ENCODE measurements at places on chromosomes 1 and 21.

- DNase-seq, result no peak
Observed at GRCh38 chr21:40847951-40848350, 993 bp upstream of the DSCAM start.

- no peak for DNase-seq
Observed at GRCh38 chr1:39698568-39698967, 7.3 kb upstream of the HPCAL4 start.

DNA sequence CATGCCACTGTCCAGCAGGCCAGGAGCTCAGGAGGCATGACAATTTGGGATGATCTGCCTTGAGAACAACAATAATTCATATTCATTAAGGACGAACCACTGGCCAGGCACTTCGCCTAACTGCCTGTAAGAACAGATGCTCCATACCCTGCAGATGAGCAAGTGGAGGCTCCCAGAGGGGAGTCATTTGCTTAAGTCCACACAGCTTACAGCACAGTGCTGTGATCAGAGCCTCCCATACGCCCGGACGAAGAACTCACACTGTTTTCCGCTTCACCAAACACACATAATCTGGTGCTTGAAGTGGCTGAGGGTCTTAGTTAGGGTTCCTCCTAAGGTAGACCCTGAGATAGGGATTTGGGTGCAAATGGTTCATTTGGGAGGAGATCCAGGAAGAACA, 93.4 kb upstream of the KLHDC7A start:
- no peak for DNase-seq

DNA sequence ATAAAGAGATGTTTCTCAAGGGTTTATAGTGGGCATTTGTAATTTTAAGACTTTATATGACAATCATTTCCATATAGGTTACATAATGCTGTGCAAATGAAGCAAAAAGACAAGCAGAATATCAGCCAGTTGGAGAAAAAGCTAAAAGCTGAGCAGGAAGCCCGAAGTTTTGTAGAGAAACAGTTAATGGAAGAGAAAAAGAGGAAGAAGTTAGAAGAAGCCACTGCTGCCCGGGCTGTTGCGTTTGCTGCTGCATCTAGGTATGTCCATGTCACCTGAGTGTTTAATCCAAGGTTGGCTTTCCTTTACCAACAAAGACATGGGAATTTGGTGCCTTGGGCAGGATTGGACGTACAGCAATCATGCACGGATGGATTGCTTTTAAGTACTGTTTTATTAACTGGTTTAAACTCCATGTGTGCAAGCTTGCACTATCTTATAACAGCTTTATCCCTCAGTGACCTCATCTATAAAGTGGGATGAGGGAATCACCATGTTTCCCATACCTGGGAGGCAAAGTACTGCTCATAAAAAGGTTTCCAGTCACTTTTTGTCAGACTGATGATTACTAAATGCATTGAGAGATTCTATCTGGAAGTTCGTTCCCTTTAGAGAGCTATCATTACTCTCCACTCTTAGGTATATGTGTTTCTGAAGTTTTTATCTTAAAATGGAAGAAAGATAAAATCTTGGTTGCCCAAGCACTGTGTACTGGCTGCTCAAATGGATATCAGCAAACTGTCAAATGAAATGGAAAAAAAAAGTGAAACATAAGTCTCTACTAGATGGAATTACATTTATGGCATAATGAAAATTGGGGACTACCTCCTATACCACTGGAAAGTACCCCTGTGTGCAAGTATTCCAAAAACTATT, 55.1 kb downstream of the MACO1 start:
- no peak for DNase-seq

DNA sequence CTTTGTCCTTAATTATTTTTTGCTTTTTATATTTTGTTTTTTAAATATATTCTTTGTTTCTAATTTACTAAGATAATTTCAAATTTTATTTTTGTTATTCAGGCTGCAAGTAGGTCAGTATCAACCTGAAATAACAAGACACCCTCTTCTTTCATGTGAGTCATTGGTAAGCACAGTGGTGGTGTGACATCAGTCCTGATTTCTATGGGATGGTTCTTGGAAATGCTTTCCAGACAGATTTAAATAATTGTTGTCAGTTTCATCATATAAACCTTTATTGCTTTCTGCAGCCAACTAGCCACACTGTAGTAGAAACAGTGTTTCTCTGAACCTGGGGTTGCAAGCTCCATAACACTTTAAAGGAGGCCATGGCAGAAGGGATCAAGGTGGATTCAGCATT, 157.5 kb upstream of the C21orf91 start:
- DNase-seq, result no peak

- no peak for DNase-seq
Observed at GRCh38 chr1:156750711-156751450, 594 bp downstream of the HDGF start.

DNA sequence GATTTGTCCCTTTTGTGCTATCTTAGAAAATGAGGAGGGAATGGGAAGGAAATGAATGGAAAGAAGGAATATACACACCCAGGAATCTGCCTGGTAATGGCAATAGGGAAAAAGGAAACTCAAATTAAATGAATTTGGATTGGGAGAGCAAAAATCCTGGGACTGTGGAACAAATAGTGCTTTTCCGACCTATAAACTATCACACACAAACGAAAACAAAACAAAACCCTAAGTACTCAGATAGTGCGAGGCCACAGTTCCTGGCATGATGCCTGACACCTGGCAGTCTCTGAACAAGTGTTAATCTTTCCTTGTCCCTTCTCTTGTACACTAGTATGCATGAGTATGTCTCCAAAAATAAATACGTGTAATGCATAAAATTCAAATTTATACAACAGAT, 319.8 kb upstream of the SPAG17 start:
- DNase-seq, result no peak

DNA sequence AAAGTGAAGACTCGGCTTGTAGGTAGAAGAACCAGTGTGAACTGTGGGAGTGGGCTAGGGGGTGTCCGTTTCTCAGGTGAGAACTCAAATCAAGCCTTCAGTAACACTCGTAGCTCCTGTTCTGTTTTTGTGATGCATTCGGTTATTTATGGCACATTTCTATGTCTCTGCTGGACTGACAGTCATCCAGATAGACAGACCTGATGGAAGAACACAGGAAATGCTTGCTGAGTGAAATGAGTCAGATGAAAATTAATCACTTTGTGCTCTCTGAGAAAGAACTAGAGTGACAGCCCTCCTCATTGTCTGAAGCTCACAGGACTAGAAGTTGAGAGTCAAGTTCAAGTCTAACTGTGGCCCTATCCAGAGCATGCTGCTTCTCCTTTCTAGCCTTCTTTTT, 360.1 kb upstream of the PLXNA2 start:
- DNase-seq, result no peak

DNA sequence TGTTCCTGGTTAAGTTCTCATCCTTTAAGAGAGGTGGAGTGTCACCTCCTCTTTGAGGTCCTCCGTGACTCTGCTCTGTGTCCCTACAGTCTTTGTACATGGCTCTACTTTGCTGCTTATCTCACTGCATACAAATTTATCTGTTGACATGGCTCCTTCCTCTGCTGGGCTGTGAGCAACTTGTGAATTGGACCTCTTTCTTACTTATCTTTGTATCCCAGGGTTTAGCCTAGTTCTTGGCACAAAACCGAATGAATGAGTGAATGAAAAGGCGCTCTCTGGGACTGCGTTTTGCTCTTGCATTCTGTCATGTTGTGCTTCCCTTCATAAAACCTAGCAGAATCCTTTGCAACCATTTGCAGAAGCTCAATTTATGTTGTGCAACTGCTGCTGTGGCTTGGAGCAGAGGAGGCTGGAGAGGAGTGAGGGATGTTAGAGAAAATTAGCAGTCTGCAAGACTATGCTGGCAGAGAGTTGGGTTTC, 12.4 kb downstream of the SLC26A9 start:
- DNase-seq, result no peak

- DNase-seq, result no peak
Observed at GRCh38 chr1:3183411-3183810, 114.4 kb downstream of the PRDM16 start.

DNA sequence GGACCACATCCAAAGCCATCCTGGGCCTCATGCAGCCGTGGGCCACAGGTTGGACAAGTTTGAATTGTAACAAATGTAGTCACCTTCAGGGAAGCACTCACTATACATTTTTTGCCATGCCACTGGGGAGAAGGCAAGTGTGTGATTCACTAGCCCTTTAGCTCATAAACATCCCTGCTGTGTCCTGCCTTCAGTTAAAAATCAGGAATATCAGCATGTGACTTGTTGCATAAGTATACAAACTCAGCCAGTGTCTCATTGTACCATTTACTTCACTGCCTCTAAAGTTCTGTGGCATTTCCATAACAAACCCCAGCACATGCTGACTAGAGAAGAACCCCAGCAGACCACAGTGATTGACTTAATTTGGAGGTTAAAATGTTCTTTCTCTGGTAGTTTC, 142.0 kb upstream of the C1orf105 start:
- no peak for DNase-seq

DNA sequence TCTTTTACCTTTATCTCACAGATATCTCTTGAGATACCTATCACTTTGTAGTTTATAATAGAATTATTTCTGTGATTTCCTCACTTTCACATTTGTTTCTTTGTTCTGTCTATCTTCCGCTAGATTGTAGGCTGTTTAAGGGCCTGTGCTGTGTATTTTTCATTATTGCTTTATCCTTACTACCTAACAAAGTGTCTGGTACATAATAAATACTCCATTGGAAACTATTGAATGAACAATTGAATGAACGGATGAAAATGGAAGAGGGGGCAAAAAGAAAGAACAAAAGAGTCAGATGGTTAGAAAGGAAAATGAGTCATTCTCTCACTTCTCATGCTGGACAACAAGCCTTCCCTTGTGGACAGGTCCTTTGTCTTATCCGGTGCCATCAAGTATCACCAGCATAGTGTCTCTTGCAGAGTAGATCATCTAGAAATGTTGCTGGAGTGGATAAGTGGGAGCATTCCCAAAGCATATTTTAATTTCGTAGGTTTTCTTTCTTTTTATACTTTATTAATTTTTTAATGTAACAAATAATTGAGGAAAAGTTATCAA, 159.8 kb downstream of the NEK7 start:
- no peak for DNase-seq

- DNase-seq, result no peak
Observed at GRCh38 chr1:215617979-215618378, 50.9 kb downstream of the KCTD3 start.

DNA sequence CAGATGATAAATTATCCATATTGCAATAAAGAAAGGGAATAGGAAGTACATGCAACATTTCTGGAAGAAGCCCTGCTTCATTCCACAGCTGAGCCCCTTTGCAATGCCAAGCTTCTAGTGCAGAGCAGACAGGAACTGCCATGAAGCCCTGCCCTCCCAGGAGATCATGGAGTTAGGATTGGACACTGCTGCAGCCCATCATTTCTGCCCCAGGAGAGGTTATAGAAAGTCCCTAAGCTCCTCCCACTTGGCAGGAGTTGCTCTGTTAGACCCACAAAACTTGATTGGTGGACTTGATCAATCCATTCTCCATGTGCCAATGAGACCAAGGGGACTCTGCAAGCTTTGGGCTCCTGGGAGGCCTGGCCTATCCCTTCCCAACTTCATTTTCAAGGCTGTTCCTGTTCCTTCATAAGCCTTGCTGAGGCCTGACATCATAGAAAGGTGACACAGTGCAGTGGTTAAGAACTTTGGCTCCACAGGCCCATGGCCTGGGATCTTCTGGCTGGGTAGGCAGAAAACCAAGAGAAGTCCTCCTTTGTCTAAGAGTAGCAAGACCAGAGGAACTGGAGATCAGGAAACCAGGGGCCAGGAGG, 1.3 kb upstream of the LAPTM5 start:
- no peak for DNase-seq

DNA sequence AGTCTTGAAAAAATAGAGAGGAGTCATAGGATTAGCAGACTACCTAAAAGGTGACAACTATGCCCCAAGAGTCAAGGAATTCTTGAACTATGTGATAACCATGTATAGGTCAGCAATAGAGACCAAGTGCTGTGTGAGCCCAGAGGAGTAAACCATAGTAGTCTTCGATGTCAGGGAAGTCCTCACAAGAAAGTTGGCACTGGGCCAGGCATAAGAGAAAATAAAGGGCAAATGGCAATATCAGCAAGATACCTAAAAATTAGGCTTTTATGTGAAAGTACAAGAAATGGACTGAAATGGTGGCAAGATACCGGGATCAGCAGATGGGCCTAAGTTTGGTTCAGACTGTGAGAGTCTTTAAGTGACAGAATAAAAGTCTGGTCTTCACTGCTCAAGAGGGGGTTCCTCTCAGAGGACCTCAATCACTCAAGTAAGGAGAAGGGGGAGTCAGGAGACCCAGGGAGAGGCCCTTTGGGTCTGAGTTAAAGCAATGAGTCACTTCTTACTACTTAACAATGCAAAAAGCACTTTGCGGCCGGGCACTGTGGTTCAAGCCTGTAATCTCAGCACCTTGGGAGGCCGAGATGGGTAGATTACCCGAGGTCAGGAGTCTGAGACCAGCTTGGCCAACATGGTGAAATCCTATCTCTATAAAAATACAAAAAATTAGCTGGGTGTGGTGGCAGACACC, 95.0 kb downstream of the TEX35 start:
- no peak for DNase-seq

DNA sequence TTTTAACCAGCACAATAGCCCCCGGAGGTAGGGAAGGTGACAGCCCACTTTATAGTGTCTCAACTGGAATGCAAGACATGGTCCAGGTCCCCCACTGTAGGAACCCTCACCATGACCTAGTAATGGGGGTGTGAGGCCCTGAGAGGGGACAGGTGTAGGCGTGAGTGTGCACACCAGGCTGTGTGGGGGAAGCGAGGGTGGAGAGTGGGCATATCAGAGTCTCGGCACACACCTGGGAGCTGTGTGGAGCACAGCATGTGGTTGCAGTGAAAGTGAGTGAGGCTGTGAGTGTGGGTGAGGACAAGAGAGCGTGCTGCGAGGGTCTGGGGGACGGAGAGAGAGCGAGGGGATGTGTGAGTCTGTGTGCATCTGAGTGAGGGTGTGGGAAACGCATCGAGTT, 17.1 kb upstream of the RSPO1 start:
- DNase-seq, result no peak

DNA sequence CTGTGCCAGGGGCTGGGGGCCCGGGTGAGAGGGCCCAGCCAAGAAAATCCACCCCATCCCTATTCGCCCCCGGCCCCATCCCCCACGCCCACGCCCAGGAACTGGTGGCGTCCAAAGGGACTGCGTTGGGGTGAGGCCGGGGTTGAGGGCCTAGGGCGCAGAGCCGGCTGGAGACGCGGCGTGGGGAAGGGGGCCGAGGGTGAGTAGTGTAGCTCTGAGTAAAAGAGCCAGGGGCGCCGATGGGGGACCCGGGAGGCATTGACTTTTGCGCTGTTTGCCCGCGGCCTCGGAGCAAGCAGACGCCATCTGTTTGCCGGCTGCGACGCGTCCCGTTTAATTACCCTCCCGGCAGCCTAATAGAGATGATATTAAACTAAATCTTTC, 3.5 kb upstream of the DMRTA2 start:
- no peak for DNase-seq

- no peak for DNase-seq
Observed at GRCh38 chr1:159084867-159085266, 8.3 kb upstream of the AIM2 start.
